NCI-H226 (cell line): ENCODE measurements at places on chromosomes 1 and 21.
A peak's percentile ranks its signal among the peaks of the same experiment; 100 is the strongest.

- DNase-seq, result no peak
These were observed 155.7 kb downstream of the FGGY start for GRCh38 chr1:59452559-59452958.

GRCh38 chr1:231926340-231926739 lies 299.8 kb downstream of the DISC1 start:
- no peak for DNase-seq

GRCh38 chr1:25022361-25023189 lies 92.5 kb upstream of the RUNX3 start:
- peak; percentile 91 for DNase-seq

- no peak for DNase-seq
These were observed 17.7 kb downstream of the TESK2 start for GRCh38 chr1:45473302-45473701.

DNA sequence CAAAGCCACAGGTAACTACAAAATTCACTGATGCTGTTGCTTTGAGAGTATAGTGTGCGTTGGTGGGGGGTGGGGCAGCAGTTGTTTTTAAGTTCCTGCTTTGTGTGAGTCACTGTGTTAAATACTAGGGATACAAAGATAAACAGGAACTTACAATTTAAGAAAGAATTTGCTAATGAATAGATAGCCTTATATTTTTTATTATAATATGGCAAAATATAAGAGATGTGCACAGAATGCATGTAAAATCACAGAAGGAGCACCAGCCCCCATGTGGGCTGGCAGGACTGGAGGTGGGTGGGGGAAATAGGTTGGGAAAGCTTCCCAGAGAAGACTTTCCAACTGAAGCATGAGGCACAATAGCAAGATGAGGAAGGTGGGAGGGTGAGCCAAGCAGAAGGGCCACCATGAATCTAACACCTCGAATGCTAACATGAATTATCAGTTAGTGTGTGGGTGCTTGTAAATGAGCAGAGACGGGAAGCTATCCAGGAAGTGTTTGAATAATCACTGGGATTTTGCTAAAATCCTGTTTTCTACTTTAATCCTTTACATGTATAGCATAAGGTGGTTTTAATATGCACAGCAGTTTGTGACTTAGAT lies 57.0 kb upstream of the RAVER2 start:
- DNase-seq, result no peak

DNA sequence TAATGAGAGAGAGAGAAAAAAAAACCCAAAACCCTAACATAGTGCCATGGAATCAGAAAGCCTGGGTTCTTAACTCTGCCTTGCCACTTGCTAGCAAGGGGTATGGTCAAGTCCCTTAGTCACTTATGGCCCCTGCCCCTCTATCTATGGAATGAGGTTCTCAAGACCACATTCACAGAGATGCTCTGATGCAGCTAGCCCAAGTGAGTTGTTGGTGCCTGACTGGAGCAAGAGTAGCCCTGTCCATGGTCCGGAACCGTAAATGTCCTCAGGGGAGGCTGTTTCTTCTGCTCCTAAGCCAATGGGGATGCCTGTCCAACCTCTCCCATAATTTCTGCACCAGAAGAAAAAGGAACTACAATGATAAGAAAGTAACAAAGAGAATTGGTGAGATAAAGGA lies 56.8 kb downstream of the CSMD2 start:
- DNase-seq, result no peak

DNA sequence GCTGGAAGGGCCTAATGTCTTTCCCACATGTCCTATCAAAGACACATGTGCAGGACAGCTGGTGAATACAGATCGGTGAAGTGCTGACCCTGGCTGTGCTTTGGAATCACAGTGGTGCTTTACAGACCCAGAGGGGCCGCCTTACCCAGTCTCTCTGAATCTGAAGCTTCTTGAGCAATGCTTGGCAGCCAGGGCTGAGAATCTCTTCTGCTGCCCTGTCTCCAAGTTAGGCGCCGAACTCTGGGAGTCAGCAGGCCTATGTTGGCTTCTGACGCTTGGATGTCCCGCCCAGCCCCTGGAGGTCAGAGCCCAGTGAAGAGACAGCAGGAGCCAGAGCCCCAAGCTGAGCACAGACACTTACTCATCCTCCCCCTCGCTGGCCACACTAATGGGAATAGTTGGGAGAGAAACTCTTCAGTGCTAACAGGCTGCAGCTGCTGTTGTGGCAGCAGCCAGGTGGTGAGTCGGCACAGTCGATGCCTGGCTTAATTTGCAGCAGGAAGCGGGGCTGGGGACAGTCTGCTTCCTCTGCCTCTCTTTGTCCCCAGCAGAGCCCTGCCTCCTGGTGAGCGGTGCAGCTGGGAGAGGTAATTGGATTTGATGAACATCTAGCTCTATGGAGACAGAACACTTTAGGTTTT lies 68.1 kb downstream of the URB2 start:
- DNase-seq, result no peak

GRCh38 chr1:226778657-226779058 lies 39.6 kb upstream of the ITPKB start:
- peak; percentile 93 for DNase-seq

DNA sequence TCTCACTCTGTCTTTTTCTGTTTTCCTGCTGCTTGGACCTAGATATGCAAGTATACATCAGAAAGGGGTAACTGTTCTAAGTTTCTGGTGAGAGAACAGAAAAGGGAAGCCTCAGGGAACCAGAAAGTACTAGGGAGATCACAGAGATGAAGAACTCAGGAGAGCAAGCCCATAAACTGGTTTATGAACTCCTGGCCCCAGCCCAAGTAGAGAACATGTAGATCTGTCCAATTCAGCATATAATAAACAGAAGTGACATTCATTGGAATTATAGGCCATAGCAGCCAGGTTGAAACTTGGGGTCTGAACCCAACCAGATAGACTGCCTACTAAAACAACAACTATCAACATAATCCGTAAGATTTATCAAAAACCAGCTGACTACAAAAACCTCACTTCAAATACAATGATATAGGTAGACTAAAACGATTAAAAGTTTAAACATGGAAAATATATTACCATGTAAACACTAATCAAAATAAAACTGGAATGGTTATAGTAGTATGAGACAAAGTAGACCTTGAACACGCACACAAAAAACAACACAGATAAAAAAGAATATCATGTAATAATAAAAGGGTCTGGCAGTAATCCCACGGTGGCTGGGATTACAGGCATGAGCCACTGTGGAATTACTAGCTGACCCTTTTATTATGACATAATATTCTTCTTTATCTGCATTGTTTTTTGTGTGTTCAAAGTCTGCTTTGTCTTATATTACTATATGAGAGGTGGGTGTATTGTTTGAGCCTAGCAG lies 65.0 kb downstream of the ZSWIM5 start:
- DNase-seq, result no peak

GRCh38 chr21:16455978-16456377 lies 726.2 kb downstream of the USP25 start:
- DNase-seq, result no peak

DNA sequence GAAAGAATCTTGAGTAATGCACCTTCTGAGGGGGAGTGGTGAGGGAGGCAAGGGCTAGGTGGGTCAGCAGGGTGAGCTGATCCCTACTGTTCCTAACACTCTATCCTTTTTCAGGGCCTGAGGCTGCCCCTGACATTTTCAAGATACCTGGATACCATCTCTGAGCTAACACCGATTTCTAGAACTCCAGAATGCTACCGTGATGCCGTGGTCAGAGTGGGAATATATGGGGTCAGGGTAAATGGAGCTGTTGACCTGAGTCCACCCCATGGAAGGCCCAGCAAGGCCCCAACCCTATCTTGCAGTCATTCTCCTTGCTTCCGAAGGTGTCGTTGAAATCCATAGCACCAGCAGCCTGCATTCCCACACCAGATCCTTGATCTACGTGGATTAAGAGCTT lies 18.0 kb upstream of the PTPRF start:
- no peak for DNase-seq

GRCh38 chr1:216710598-216711333 lies 12.5 kb downstream of the ESRRG start:
- no peak for DNase-seq

- DNase-seq, result peak; percentile 27
These were observed 944 bp upstream of the AGO3 start for GRCh38 chr1:35929730-35930592.

DNA sequence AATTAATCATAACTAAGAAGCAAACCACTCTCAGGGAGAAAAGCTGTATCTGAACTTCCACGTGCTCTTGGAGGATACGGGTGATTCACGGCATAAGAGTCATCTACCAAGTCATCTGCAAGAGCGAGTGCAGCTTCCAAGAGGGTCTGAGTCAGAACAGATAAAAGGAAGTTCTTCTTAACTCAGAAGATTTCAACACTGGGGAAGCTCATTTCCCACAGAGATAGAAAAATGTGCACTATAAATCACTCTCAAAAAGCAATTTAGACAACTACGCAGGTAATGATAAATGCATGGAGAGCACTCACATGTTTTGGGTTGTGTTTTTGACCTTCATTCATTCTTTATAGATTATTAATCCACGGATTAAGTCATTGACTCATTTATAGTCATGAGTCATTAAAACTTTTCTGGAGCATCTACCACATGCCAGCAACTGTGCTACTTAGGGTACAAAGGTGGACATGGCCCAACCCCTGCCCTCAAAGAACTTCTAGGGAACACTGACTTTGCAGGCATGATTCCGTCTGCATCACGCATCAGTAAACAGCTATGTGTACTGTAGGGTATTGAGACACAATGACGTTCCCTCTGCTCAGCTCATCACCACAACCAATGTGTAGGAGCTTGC lies 20.8 kb downstream of the KCNJ15 start:
- DNase-seq, result peak; percentile 98

DNA sequence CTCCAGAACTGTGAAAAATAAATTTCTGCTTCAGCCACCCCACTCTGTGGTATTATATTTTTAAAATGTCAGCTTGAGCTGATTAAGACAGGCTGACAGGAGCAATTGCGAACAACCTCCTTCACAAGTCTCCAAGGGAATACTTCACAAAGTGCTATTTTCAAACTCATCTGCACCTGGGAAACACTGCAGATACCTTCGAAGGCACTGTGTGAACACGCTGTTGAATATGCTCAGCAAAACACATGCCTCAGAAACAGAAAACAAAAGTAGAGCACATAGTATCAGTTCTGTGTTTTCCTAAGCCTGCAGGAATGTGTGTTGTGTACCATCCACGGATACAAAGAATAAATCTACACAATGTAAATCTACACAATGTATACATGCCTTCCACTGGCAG lies 10.6 kb downstream of the TSPAN2 start:
- DNase-seq, result no peak

GRCh38 chr1:84715342-84716019 lies 25.2 kb upstream of the SSX2IP start:
- no peak for DNase-seq

- DNase-seq, result peak; percentile 99
These were observed at the start of the genes C1orf50 and P3H1 for GRCh38 chr1:42766741-42767509. Gene C1orf50, plus strand, starts transcription at chr1:42767249. Its CDS starts 63 bp downstream, at chr1:42767312. Gene P3H1, minus strand, starts transcription at chr1:42767028. Its CDS starts 57 bp downstream, at chr1:42766971.

DNA sequence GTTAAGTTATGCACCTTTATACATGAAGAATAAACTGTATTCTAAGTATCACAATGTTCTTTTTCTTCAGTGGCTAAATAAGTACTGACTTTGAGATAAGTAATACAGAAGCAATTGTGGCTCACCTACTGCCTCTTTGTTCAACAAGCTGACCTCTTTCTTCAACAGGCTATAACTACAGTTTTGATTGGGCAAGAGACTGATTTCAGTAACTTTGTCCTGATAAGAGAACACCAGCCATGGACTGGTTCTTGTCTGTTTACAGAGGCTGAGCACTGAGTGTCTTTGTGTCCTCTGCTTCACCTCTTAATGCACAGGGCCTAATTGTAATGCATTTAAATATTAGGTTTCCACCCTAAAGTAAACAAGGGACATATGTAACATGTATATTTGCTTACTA lies 34.6 kb upstream of the PDE4B start:
- DNase-seq, result peak; percentile 13
